Activated CD4-positive, alpha-beta T cell treated with anti-CD3 and anti-CD28 coated beads for 36 hours (primary cell): ENCODE measurements at places on chromosomes 1 and 21. TPM values are rescaled to one million over a fixed set of nuclear protein-coding genes. Genes with fewer than 3 reads are reported as not detected.
A peak's percentile ranks its signal among the peaks of the same experiment; 100 is the strongest.

DNA sequence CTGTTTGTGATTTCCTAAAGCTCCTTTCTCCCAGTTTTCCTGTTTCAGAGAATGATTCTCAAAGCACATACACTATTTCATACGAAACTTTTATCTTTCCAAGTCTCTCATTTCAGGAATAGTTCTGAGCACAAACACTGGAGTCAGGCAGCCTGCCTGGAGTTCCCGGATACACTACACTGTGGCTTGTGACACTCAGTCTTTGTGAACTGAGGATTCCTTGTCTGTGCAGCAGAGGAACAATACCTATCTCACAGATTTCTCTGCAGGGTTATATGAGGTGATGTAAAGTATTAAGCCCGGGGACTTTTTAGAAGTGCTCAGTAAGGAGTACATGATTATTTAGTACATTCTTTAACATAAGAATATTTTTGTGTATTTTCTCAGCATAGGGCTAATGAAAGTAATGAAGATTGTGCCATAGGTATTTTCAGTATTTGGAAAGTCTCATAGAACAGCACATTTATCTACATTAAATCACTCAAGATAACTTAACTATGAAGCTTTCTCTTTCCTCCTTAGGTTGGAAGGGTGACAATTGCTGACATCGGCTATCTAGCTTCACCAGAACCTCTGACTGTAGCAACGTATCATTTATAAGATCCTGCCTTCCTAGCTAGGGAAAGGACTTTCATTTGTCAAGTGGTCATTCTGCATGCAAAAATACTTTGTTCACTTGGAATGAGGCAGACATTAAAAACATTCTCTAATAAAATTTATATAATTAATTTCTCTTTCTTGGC lies 12.9 kb downstream of the GBP2 start:
- peaks cover 40% of the 10 kb centered on the region for H3K4me1 ChIP-seq
- no peak for DNase-seq
- peaks cover 68% of the 10 kb centered on the region for H3K36me3 ChIP-seq
- no peak overlapping the region for H3K4me3 ChIP-seq
- no peaks in the 10 kb centered on the region for H3K27me3 ChIP-seq
- H3K27ac ChIP-seq = peak overlapping the region; percentile 43

DNA sequence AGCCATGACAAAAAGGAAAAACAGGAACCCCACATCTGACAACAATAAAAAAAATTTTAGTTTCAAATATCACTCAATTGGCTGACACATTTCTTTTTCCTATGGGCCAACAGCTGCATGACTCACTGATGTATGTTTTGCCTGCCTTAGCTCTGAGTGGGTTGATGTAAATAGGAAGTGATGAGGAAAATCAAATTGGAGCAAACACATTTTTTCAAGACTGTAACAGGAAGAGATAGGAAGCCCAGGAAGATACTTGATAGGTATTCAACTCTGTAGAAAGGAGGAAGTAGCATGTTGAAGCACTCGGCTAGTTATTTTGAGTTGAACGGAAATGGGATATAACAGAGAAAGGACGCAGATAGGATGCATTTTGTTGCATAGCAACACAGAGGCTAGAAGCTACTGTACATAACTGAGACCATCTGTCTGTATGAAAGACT lies 168.0 kb upstream of the NR5A2 start:
- peaks cover 11% of the 10 kb centered on the region for H3K27me3 ChIP-seq
- H3K27ac ChIP-seq = no peak overlapping the region
- peaks cover 8% of the 10 kb centered on the region for H3K4me1 ChIP-seq
- H3K4me3 ChIP-seq = no peak overlapping the region
- no peak for DNase-seq

GRCh38 chr1:164613176-164613575 lies 54.2 kb downstream of the PBX1 start:
- no peaks in the 10 kb centered on the region for H3K36me3 ChIP-seq
- H3K27ac ChIP-seq = no peak overlapping the region
- no peak overlapping the region for H3K4me3 ChIP-seq

DNA sequence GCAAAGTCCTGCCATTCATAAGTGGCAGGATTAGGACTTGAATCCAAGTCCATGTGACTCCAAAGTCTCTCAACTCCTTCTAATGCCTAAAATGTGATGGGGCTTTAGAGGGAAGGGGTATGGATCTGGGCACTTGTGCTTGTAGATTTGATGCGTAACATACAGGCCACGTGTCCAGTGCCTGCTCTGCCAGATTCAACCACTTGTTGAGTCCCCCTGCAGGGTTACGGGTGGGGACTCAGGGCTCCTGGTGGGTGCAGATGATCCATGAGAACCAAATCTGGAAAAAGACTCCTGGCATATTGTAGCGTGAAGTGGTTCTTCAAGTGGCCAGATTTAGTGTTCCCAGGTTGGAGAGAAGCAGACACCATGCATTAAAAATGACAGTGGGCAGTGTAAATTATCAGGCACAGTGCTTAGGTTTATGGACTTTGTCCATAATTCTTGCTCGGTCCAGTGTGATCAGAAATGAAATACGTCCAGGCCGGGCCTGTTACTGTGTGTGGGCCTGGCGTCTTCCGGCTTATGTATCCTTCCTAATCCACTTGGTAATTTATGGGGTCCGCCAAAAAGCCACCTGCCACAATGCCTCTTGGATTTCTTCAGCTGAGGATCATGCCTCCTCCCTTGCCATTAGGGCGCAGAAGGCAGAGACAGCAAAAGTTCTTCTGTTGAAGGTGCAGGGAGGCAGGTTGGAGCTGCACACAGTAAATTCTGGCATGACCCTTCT lies 51.2 kb upstream of the LRP8 start:
- H3K4me1 ChIP-seq = no peaks in the 10 kb centered on the region
- no peak overlapping the region for H3K27ac ChIP-seq
- no peak for DNase-seq
- H3K4me3 ChIP-seq = no peak overlapping the region

DNA sequence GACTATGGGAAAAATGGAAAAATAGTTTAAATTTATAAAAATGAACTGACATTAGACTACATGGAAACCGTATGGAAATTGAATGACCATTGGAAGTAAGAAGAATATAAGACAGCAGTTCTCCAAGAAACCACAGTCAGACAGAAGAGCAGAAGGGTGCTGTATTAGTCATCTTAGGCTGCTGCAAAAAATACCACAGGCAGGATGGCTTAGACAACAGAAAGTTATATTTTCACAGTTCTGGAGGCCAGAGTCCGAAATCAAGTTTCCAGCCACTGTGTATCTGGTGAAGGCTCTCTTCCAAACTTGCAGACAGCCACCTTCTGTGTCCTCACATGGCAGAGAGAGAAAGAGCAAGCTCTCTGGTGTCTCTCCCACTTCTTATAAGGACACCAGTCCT lies 175.2 kb downstream of the DSCAM start:
- H3K36me3 ChIP-seq = no peaks in the 10 kb centered on the region
- H3K4me3 ChIP-seq = no peak overlapping the region
- H3K27me3 ChIP-seq = no peaks in the 10 kb centered on the region
- no peak overlapping the region for H3K27ac ChIP-seq
- no peaks in the 10 kb centered on the region for H3K4me1 ChIP-seq
- no peak for DNase-seq

DNA sequence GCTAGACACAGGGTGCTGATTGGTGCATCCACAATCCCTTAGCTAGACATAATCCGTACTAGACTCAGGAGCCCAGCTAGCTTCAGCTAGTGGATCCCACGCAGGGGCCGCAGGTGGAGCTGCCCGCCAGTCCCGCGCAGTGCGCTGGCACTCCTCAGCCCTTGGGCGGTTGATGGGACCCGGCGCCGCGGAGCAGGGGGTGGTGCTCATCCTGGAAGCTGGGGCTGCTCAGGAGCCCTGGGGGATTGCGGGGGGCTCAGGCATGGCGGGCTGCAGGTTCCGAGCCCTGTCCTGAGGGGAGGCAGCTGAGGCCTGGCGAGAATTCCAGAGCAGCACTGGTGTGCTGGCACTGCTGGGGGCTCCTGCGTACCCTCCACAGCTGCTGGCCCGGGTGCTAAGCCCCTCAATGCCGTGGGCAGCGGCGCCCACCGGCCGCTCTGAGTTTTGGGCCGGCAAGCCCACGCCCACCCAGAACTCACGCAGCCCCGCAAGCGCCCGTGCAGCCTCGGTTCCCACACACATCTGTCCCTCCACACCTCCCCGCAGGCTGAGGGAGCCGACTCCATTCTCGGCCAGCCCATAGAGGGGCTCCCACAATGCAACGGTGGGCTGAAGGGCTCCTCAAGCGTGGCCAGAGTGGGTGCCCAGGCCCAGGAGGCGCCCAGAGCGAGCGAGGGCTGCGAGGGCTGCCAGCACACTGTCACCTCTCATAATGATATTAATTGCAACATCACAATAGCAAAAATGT lies 87.4 kb downstream of the CRB1 start:
- no peaks in the 10 kb centered on the region for H3K27me3 ChIP-seq
- H3K4me1 ChIP-seq = no peaks in the 10 kb centered on the region
- H3K4me3 ChIP-seq = no peak overlapping the region
- no peak overlapping the region for H3K27ac ChIP-seq

DNA sequence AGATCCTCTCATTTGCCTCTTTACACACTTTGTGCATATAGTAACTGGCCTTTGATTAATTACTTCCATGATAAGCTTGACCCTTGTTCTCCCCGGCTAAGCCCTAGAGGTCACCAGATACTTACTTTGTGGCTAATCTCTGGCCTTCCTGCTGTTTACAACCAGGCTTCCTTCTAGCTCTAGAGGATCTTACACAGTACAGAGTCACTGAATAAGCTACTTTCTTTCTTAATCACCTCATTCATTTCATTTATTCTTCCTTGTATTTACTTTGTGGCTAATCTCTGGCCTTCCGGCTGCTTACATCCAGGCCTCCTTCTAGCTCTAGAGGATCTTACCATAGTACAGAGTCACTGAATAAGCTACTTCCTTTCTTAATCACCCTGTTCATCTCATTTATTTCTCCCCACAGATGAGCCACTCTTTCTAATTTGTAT lies 144.3 kb upstream of the C1orf21 start:
- no peaks in the 10 kb centered on the region for H3K4me1 ChIP-seq
- no peaks in the 10 kb centered on the region for H3K36me3 ChIP-seq
- peaks cover 17% of the 10 kb centered on the region for H3K27me3 ChIP-seq
- H3K27ac ChIP-seq = no peak overlapping the region
- H3K4me3 ChIP-seq = no peak overlapping the region
- DNase-seq = no peak

- H3K4me1 ChIP-seq = no peaks in the 10 kb centered on the region
- no peak overlapping the region for H3K4me3 ChIP-seq
- no peak for DNase-seq
Observed at GRCh38 chr1:63829349-63830327, 55.8 kb downstream of the ROR1 start.

DNA sequence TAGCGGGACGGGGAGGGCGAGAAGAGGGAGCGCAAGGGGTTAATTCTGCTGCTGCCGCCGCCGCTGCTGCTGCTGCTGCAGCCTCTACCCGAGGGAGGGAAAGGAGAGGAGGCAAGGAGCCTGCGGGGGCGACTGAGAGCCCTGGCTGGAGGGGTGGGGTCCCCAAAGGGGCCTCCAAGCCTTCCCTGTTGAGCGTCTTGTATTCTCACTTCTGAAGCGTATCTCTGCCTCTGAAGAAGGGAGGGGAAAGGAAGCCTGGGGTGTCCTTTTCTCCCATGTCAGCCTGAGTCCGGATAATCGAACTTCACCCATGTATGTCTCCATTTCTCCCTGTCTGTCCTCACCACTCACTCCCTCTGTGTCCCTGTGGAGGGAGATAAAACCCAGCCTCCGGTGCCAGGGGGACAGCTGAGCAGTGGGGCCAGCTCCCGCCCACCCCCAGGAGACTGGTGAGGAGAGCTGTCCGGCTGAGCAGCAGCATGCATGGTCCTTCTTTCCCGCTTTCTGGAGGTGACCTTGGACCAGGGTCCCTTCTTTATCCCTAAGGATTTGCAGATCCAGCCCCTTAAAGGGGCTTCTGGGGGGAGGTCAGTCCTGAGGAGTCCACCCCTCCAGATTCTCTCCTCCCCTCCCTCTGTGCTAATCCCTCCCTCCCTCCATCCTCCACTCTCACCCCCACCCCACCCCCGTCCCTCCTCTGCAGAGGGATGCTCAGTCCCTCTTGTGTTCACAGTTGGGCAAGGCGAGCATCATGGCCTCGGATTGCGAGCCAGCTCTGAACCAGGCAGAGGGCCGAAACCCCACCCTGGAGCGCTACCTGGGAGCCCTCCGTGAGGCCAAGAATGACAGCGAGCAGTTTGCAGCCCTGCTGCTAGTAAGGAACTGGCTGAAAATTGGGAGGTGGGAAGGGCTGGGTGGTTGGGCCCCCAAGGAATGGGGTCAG lies 1.0 kb downstream of the NCDN start:
- H3K27ac ChIP-seq = peak overlapping the region; percentile 97
- H3K4me1 ChIP-seq = peaks cover 48% of the 10 kb centered on the region
- H3K4me3 ChIP-seq = peak overlapping the region; percentile 98
- peaks cover 3% of the 10 kb centered on the region for H3K36me3 ChIP-seq
- DNase-seq = peak; percentile 55
- H3K27me3 ChIP-seq = no peaks in the 10 kb centered on the region

DNA sequence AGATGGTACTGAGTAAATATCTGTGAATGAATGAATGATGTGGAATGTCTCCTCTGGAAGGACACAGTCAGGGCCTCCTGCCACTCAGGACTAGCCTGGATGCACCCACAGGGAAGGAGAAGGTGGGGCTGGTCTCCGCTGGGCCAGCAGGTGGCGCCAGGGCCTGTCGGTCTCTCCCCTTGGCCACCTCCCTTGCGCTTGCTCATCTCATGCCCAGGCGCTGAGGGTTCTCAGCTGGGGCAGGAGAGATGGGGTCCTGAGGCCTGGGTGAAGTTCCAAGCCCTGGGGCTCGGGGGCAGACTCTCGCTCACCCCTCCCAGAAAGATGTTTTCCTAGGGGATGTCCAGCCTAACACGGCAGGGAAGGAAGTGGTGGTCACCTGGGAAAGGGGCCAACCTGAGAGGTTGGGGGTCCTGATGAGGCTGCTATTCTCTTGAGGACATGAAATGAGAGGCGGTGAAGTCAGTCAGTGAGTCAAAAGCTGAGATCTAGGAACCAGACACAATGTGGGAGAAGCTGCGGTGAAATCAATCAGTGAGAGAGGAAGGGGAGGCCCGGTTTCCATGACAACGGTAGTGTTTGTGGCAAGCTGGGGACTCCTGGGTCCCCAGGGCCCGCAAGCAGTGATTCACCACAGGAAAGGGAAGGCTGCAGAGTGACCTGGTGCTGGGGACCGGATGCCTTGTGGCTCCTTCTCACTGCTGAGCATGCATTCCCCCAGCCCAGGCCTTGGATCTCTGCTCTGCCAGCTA lies 14.6 kb upstream of the MEX3A start:
- DNase-seq = peak; percentile 96
- peak overlapping the region; percentile 60 for H3K4me3 ChIP-seq
- H3K4me1 ChIP-seq = peaks cover 58% of the 10 kb centered on the region

PRKAA2 gene
- total RNA-seq = not detected

CR1L gene
- not detected for total RNA-seq

NBPF4 gene
- 0.21 TPM for total RNA-seq
